Endothelial cell (in vitro differentiated cells): ENCODE measurements at places on chromosomes 5 and 9. TPM values are rescaled to one million over a fixed set of nuclear protein-coding genes. Genes with fewer than 3 reads are reported as not detected.

LCN10 gene
- total RNA-seq: not detected

DNA sequence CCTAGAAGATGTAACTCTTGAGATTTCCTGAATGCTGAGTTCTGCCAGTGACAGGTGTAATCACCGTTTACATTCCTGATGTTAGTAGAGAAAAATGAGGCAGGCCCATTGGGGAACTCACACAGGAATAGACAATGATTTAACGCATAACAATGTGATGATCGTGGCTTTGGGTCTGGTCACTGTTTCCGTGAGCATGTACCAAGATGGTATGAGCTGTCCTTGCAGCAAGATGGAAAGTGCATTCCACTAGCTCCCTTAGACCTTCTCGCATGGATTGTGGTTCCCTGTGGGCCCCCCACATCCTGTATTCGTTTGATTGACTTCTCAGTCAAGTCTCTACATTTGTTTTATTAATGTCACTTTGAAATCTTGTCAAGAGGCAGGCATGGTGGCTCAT is 124.0 kb upstream of the DAP start:
- DNase-seq: no peak

DUSP1 gene
- 25.3 TPM for total RNA-seq

GRCh38 chr5:27708534-27708933 is 670.1 kb upstream of the CDH9 start:
- no peak for DNase-seq

GRCh38 chr5:33631139-33631538 is 190.4 kb downstream of the TARS1 start:
- DNase-seq: no peak

DNA sequence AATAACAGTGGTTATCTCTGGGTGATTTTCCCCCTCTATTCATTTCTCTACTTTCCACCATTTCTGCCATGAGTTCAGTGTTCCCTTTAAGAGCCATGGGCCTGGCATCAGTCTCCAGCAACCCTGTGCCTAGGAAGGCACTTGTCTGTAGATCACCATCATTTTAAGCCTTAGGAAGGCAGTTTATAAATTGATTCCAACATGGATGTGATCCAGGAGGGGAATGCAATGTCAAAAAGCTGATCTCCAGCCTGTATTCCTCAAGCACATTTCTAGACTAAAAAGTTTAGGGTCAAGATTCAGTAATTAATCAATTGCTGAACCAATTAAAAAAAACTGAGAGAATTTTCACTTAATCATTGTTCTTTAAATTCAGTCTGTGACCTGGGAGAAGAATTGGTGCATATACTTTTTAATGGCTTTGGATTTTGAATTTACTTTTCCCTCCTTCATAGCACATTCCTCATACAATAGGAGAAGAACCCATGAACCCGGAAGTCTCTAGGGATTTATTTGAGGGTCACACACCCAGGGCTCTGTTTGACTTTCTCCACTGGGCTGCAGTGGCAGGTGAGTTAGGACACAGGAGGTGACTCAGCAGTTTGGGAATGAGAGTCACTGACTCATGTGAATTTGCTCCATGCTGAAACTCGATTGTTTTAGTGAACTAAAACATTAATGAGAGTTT is 6.1 kb upstream of the ERMP1 start:
- DNase-seq: no peak

GRCh38 chr9:82308836-82309235 is 320.3 kb downstream of the SPATA31D1 start:
- no peak for DNase-seq

DNA sequence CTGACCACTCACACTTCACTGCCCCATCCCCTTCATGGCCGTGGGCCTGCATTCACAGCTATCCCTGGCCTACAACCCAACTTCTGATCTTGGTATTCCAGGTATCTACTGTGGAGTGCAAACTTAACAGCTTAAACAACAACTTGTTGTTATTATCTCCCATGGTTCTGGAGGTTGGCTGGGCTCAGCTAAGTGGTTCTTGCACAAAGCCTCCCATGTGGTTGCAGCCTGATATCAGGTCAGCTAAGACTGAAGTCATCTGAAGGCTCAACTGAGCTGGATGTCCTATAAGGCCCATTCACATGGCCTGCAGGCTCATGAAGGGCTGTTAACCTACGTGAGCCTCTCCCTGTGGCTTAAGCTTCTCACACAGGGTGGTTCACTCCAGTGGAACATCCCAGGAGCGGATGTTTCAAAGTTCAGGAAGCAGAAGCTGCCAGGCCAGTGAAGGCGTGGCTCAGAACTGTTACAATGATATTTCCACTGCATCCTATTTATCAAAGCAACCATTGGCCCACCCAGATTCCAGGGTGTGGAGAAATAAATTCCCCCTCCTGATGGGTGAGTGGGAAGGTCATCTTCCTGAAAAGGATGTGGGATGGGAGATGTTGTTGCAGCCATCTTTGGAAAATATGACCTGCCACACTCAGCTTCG is 30.0 kb upstream of the TRIO start:
- no peak for DNase-seq

MCTP1 gene
- 2.2 TPM for total RNA-seq

DNA sequence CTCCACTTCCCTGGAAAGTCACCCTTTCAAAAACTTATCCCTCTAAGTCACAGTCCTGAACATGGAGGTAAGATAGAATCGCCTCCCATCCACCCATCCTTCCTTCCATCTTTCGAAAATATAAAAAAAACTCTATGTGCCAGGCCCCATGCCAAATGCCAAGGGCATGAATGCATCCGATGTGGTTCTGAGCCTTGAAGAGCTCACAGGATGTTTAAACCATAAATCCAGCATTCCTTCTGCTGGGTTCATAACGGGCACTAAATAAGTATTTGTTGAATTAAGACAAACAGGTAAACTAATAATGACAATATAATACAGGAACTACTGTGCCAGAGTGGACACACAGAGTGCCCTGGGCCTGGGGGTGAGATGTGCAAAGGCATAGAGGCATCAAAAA is 147.3 kb downstream of the TTLL11 start:
- DNase-seq: no peak

LHX3 gene
- total RNA-seq: not detected

FOXD1 gene
- total RNA-seq: 0.33 TPM

GRCh38 chr5:82858151-82859025 is 218.8 kb downstream of the TMEM167A start:
- no peak for DNase-seq

GKAP1 gene
- total RNA-seq: 3.5 TPM

GRCh38 chr5:74862221-74862620 is 4.0 kb downstream of the FAM169A start:
- no peak for DNase-seq

ANKRD34B gene
- 0.62 TPM for total RNA-seq

PCDHGB5 gene
- 5.5 TPM for total RNA-seq

DNA sequence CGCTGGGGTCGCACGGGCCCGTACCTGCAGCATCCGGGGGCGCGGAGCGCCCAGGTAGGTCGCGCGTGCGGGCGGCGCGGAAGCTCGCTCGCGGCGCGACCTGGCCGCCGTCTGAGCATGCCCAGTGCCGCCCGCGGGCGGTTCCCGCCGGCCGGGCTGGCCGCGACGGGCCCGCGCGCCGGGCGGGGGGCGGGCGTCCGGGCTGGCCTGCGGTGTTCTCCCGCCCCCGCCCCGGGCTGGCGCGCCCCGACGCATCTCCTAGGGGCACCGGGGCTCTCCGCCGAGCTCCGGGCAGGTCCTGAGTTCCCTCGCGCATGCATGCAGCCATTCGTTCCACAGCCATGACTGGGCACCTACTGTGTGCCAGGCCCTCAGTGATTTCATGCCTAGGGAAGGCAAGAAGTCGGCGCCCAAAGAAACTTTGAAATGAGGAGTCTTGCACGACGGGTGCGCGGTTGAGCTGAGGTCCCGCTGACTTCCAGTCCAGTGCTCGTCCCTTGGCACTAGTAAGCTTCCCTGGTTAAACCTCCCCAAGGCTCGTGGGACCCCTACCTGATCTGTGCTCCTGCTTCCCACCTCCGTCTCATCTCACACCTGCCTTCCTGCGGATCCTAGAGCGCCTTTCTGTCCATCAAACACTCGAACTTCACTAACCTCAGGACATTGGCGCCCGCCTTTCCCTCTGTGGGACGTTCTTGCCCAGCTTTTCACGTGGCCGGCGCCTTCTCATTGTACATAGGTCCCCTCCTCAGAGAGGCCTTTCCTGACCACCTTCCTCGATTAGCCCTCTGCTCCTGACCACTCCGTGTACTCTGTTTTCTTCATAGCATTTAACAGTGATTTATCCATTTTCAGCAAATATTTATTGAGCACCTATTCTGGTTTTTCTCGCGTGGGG is at the start of gene PTPN3:
TSS of gene PTPN3 (minus strand) at position 113 of the 898 bp plus-strand sequence. CDS start 34,873 bp downstream, outside the sequence.
- no peak for DNase-seq

DNA sequence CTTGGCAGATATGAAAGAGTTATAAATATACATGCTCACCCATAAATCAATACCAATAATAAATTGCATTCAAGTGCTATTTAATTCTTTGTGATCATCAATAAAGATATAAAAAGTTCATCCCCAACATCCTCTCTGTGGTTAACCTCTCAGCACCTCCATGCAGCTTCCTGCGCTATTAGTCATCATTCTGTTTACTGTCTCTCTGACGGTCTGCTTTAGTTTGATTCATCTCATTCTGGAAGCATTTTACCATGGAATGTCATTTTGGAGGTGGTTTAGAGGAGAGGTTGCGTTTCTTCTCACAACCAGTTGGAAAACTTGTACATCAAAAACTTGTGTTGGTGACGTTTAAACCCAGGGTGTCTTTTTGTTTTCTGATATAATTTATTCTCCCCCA is 486.6 kb downstream of the BRINP1 start:
- DNase-seq: no peak

DNA sequence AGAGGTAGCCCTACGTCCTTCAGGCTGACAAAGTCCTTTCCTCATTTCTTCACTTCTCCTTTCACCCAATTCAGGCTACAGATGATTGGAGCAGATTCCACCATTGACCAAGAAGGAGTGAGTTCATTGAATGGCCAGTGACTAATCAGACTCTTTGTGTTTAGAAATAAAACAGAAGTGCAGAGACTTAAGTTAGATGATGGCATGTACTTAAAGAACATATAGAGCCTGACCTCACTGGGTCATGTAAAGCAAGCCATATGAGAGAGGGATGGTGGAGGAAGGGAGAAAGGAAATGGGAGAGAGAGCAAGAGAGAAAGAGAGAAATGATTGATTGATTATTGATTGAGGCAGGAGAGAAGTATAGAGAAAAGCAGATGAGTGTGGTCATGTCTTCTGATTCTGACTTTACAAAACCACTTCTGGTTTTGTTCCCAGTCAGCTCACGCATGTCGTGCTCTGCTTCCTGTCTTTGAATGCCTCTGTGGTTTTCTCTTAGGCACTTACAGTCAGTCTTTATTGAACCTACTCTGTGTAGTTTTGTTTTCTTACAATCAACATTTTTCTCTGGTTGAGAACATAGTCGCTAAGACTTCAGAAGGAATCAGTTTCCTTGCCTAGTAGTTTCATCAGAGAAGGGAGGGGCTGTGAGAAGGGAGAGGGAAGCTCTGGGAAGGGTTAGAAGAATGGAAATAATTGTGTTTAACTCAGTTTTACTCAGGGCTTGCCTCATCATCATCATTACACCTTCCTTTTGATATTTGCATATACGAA is 149.2 kb upstream of the KLF9 start:
- no peak for DNase-seq

DOCK8 gene
- total RNA-seq: 8.3 TPM

DNA sequence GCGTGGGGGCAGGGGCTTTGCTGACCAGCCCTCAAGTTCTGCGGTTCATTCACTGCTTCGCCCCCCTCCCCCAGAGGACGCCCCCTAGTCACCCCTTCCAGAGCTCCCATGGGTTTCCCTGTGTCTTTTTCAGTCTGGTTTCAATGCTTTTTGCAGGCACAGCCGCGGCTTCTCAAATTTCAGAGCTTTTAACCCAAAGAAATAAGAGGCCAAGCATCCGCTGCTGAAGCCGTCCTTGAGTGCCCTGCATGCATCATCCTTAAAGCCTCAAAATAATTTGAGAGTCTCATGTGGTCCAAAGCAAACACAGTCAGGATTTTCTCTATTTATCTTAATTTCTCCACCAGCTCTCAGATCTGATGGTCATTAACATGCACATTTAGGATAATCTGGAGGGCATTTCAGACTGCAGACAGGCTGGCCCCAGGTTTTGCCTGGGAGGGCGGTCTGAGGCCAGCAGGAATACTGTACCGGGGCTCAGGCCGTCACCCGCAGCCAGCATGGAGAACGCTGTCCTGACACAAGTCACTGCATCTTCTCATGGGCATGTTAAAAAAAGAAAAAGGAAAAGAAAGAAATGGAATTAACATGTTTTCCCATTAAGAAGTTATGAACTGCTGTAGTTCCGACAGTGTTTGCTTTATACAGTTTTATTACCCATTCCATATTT is 420.8 kb upstream of the IRX4 start:
- no peak for DNase-seq

GRCh38 chr5:54845567-54845941 is 139.8 kb downstream of the ESM1 start:
- no peak for DNase-seq

DNA sequence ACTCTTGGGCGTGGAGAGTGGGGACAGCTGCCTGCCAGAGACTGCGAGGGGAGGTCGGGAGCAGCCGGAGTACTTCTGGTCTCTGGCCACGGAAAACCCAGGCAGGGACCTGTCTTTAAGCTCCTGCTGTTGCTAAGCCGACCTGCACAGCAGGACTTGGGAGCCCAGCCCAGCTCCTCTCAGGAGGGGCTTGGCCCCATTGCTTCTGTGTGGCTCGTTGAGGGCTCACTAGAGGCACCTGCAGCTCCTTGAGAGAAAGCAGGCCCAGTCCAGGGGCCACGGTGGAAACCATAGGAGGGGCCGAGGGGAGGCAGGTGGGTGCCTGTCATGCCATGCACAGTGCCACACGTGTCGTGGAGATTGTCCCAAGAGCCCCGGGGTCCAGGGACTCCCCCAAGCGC is 3.3 kb upstream of the LCN2 start:
- DNase-seq: no peak

DNA sequence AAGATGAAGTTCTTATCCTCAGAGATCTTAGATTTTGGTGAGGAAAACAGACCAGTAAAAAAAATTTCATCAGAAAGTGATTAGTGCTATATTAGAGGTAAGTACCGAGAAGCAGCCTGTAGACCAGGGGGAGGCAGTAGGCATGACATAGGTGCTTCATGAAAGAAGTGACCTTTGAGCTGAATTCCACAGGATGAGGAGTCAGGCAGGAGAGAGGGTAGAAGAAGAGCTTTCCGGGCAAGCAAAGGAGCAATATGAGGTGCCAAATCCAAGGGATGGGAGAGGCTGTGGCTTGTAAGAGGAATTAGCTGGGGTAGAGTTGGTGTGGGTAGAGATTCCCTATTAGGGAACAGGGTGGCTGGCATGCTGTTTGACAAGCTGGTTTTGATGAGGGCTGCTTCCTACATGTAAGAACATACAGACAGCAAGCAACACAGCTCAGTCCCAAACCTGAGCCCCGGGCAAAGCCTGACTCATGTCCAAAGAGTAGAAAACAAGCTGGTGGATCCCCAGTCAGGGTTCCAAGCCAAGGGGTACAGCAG is 48.4 kb upstream of the PWWP2A start:
- DNase-seq: no peak

GRCh38 chr9:91346644-91347043 is 15.1 kb downstream of the AUH start:
- no peak for DNase-seq

AJM1 gene
- total RNA-seq: 0.80 TPM

GRCh38 chr9:80369641-80370040 is 797.9 kb downstream of the TLE4 start:
- no peak for DNase-seq
